A549 treated with ZK216348 at 1 μM for 4 hours (cell line): ENCODE measurements at places on chromosomes 16 and 17. TPM values are rescaled to one million over a fixed set of nuclear protein-coding genes. Genes with fewer than 3 reads are reported as not detected.

The PCTP gene
- total RNA-seq = 16.4 to 21.7 TPM (median 19.7 TPM) in 5 replicates

The SLC16A6 gene
- 0.25 to 0.63 TPM (median 0.43 TPM) in 5 replicates for total RNA-seq

The GLP2R gene
- total RNA-seq = 6.4 to 16.6 TPM (median 10.3 TPM) in 5 replicates

The RSKR gene
- total RNA-seq = 2.9 to 5.4 TPM (median 4.7 TPM) in 5 replicates
